Hippocampal formation (tissue), 2 donors: ENCODE measurements at places on chromosomes 2 and 18.
A peak's percentile ranks its signal among the peaks of the same experiment; 100 is the strongest.

GRCh38 chr2:207257251-207258250, 91.8 kb upstream of the KLF7 start:
- no peak for DNase-seq

DNA sequence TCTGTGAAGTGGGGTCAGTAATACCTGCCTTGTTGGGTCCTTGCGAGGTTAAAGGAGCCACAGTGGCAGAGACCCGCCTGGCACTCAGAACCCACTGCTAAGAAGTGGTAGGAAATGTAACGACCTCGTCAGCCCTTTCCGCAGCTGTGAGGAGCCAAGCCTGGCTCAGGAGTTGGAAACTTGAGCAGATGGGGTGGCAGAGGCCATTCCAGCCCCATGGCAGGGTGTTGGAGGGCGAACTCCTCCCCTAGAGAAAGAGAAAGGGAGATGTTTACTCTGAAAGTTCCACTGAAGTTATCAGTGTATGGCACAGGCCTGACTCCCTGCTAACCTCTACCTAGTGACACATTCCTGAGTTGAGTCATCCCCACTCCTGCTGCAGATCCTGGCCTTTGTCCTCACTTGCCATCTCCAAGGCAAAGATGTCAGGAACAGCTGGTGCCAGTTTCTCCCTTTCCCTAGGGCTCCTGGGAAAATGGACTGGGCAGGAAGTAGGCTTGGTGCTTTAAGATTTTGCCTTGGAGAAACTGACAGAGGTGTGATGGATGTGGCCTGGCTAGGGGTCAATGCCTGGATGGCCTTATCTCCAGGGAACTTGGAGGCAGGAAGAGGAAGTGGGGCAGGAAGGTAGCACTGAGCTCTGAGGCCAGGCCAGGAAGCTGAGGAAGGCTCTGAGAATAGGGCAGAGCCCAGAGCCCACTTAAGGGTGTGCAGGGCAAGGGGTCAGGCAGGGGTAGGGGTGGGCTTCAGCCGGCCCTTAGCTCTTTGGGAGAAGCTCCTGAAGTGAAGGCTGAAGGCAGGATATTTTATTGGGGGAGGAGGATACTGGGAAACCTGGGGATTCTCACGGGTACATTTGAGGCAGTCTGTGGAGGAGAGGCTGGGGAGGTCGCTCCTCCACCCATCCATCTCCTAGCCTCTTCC, 888 bp downstream of the VAMP5 start:
- DNase-seq = no peak

GRCh38 chr18:48238206-48238605, 171.0 kb downstream of the ZBTB7C start:
- no peak for DNase-seq

GRCh38 chr2:20177556-20178248, 47.2 kb downstream of the SDC1 start:
- DNase-seq = no peak

GRCh38 chr2:25063876-25064660, 22.2 kb downstream of the EFR3B start:
- DNase-seq = peak; percentile 37

DNA sequence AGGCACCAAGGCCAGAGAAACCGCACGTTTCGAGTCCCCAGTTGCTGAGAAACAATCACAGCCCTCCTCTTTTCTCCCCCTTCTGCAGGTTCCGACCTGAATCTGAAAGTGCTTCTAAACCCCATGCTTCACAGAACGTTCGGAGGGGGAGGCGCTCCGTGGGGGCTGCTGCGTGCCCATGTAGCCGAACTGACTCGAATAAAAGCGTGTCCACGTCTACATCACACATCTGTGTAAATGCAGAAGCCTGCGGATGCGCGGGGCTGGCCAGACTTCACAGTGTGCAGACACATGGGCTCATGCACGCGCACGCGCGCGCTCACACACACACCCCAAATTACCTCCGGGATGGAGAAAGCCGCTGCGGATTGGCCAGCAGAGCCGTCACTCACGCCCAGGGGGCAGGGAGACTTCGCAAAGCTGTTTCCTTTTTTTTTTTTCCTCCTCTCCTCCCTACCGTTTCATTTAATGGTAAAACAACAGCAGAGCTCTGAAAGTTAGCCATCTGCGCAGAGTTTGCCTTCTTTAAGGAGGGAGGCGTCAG, 2.3 kb downstream of the ZNF516 start:
- peak; percentile 87 for DNase-seq

DNA sequence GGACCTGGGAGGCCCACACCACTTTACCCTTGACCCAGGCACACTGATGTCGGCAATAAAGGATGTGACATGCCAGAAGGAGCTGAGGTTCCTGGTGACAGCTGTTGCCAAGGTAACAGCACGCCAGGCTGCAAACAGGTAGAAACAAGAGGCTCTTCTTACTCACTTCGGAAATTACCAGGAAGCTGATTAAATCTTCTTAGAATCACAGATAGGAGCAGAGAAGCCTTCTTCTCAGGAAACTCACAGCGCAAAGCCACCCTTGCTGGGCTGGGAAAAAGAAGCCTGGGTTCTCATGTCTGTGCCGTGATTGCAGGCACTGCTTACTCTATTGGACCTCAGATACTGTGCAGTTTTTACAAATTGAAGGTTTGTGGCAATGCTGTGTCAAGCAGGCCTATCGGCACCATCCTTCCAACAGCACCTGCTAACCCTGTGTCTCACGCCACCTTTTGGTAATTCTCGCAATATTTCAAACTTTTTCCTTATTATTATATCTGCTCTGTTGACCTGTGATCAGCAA, 61.0 kb upstream of the TAF1B start:
- no peak for DNase-seq

DNA sequence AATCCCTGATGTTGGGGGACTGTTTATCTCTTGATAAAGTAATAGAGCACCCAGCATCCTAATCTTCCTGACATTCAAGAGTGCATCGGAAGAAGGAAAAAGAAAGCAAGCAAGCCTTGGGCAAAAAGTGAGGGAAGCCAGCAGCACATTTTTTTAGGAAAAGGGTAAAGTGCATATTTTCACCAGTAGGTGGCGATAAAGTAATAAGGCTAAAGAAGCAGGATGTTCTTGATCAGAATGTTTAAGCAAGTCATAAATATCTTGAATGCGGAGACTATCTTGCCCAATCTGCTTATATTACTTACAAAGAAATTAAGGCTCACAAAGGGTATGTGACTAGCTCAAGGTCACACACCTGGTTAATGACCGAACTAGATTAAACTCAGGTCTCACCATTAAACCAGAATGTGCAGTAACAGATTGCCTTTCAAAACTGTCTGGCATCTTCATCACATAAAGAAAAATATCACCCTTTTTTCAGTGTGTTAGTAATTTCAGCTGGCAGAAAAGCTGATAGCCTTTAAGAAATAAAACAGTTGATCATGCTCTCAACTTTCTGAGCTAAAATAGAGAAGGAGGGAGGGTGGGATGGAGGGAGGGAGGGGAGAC, 83.8 kb downstream of the VIT start:
- DNase-seq = peak; percentile 67

GRCh38 chr2:43977677-43978375, 18.0 kb downstream of the LRPPRC start:
- DNase-seq = no peak

- no peak for DNase-seq
Observed at GRCh38 chr2:167192833-167193232, 304.6 kb downstream of the XIRP2 start.

DNA sequence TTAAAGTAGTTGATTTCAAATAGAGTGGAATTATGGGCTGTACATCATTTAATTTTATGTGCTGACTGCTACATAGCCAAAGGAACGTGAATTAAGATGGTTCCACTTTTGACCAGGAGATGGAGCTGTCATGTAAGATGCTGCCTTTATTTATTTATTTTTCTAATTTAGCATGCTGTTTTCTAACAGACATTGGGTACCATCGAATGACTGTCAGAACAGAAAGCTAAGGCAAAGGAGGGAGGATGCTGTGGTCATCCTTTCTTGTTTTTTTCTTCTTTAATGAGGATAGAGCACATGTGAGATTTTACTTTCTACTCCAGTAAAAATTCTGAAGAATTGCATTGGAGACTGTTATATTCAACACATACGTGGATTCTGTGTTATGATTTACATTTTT, at the start of gene SCN2A:
Gene SCN2A (plus strand): TSS at position 185 of the 400 bp plus-strand sequence. CDS start 56,410 bp downstream, outside the sequence.
- DNase-seq = no peak
